ENCODE measurements at places on chromosomes 4 and X.
A peak's percentile ranks its signal among the peaks of the same experiment; 100 is the strongest.

DNA sequence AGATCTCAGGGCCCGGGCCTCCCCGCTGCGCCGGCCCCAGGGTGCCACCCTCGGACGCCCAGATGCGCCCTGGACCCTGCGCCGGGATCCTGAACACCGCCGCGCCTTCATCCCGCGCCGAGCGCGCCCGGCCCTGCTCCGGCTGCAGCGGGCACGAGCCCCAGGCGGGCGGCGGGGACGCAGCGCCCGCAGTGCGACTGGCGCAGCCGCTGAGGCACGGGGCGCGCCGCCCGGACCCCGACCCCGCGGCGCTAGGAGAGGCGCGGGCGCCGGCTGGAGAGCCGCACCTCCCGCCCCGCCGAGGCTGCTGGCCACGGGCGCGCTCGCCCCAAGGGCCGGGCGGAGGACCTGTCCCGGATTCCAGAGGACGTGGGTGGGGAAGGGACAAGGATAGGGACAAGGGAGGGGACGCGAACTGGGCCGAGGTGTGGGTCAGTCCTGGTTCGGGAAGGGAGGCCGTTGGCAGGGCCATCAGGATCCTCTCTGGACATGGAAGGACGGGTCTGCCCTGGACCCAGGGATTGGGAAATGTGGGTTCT lies 1.1 kb downstream of the ZFYVE28 start:
- DNase-seq = peak; percentile 38

DNA sequence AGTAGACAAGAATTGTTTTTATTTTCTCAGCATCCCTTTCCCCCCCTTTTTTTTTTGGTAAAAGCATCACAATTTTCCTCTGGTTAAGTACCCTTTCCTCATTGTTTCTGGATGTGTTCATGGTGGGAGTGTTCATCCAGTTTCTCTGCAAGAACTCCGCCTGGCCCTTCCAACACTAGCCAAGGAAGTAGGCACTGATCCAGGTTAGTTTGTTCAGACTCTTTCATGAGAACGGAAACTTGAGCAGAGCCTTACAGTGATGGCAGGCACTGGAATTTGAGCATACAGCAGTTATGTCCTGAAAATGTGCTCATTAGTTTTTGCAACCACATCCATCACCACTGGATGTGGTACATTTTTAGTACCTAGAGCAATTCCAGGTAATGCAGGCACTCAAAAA lies 336.1 kb upstream of the BOD1L1 start:
- no peak for DNase-seq

DNA sequence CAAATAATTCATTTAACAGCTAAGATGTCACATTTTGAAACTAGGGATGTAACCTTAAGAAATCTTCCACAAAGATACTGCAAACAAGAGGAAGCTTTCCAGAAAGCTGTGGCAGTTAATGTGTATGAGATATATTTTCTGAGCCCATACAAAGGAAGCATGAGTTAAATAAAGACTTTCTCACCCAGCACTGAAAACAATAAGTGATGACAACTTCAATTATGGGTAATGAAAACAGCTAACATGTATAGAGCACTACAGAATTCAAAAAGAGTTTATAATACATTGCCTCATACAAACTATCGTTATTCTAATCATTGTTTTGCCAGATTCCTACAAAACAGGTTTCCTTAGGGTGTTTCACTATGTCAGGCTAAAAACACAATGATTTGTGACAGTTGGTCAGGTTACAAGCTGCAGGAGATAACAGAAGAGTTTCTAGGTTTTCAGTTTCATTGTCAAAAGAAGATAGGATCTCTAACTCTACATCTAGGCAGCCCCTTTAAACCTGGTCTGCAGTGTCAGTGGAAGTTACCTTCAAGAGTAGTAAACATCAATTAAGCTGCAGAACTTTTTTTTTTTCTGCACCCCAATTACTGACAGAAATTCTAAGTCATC lies 618.1 kb upstream of the ADGRL3 start:
- no peak for DNase-seq

- no peak for DNase-seq
Measured at GRCh38 chr4:141275834-141276233, 55.1 kb downstream of the ZNF330 start.

DNA sequence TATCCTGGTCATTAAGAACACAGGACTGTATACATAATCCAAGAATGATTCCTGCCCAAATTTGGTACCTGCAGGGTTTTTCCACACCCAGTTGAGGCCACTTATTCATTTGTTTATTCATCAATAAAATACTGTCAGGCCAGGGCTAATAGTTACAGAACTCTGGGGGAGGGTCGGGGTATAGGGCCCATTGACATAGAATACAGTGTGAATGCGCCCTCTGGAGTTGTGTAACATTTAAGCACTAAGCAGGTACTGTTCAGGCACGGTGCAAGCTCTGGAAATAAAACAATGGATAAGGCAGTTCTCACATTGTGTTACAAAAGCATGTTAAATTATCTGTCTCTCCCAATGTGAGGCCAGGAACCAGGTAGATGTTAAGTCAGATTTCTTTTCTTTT lies 30.8 kb upstream of the LRBA start:
- DNase-seq = no peak

DNA sequence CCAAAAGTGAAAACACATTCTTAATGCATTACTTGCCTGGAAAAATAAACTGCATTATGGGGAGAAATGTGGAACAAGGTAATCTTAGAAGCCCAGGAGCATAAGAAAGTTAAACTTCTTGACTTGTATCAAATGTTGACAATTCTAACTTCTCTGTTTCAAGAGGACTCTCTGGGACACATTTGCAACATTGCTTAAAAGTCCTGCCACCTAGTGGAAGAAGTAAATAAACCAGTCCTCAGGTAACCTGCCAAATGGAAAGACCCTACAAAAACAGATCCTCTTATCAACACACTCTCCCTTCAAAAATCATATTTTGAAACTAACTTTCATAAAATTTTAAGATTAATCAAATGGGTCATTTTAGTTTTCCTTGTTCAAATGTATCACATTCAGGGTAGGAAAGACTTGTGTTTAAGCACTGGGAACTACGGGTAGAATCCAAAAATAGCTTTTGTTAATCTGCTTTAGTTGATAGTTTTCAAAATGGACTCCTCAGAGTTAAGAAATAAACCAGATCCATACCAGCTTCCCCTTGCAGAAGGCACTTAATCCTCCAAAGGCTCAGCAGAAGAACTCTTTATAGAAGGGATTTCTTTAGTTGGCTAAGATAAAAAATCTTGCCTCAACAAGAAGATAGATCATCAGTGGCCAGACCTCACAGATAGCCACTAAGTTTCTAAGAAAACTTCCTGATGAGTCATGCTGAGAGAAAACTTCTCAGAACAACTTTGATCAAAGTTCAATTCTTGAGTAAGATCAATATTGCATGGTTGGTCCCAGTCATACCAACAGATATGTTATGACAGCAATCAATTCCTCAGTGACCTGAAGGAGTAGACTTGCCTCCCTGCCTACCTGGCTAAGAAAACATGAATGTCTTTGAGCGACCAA lies 141.7 kb downstream of the HHIP start:
- no peak for DNase-seq

- DNase-seq = no peak
Measured at GRCh38 chrX:136780763-136781162, at the start of gene ARHGEF6. Gene ARHGEF6 (minus strand): TSS chrX:136780932. CDS start chrX:136780882, 50 bp downstream.

DNA sequence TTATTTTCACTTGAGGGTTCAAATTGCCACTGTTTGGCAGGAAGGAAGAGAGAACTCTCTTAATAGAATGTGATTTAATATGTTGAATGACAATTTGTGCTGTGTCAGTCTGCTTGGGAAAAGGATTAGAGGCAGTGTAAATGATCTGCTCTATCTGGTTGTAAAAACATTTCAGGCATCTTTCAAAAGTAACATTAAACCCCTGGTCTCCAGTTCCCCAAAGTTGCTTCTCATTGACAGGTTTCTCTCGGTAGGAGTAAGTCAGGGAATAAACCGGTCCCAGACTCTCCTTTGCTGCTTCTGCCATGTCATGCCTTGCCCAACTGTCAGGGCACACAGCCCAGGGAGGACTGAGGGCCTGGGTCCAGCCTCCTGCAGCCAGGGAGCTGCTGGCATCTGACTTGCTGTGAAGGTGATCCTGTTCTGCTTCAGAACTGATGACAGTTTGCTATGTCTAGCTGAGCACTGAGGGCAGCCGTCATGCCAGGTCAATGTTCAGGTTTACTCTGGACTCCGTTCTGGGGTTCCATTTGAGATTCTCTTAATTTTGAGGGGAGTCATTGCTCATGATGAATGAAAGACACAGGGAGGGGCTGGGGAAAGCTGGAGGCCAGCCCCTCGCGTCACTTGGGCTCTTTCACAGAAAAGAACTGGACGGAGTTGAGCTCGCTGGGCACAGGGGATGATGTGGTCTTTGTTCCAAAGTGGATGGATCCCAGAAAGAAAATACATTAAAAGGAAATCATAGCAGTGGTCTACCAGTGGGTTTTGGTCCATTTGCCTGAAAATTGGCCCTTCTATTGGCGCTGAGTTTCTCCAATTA lies 312.4 kb downstream of the ARHGAP10 start:
- DNase-seq = no peak

DNA sequence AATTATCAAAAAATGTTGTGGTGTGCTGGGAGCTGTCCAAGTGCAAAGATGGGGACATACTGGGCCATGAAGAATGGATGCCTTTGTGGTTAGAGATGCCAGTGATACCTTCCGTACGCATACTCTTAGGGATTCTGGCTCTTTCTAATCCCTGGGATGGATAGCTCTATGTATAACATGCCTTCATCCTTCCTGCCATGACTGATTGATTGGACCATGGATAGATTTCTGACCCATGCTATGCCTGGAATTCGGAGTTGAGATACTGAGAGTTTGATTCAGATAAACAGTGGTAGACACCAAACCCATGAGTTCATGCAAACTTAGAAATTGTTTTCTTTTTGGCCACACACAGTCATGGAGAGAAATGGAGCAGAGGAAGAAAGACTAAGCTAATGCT lies 147.2 kb upstream of the WDFY3 start:
- DNase-seq = no peak

- no peak for DNase-seq
Measured at GRCh38 chrX:1554469-1555210, 17.7 kb upstream of the P2RY8 start.

DNA sequence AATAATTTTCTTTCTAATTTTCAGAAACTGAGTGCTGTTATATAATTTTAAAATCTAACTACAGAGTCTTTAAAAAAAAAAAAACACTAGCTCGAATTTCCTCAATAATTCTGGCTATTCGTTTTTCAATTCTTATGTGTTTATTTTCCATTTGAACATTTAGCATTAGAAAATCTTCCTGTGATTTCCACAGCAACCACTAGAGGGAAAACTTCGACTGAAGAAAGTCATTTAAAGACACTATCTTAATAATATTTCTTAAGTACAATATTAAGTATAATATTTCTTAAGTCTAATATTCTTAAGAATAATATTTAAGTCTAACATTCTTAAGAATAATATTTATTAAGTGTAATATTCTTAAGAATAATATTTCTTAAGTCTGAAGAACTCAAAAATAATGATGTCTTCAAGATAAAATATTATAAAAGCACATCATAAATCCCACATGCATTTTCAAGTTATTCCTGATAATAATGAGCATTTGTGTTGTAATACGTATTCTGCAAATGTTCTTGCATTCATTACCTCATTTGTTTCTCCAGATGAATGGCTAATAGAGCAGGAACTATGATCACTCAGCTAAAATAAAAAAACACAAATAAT lies 118.4 kb upstream of the WDR17 start:
- DNase-seq = no peak
